ENCODE measurements at places on chromosomes 2 and 18.

DNA sequence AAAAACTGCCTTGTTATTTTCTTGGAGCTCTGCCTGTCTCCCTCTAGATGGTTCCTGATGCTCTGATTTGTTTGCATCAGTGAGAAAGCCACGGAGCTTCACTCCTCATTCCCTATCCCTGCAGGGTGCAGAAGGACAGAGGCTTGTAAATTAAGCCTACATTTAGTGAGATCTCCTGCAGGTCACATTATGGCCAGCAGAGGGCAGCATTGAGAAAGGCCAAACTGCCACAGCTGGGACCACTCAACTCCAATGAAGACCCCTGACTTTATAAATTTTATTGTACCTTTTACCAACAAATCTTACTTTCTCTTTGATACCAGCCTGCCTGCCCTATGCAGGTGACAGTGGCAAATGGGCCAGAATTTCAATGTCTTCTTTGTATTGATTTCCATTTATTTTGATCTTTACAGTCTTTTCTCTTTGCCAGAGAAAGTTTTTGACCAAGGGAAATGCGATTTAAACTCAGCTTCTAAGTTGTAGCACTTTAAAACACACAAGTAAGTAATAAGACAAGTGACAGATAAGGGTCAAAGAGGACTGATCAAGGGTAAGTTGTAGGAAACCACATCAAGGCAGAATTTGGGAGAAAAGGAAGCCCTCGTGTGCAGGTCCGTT, 1029.1 kb upstream of the KLHL29 start:
- DNase-seq = peak; percentile 82

- peak; percentile 75 for DNase-seq
Measured at GRCh38 chr18:25350489-25351251, 1.3 kb downstream of the ZNF521 start.

GRCh38 chr2:53114582-53114981, 653.0 kb upstream of the CHAC2 start:
- no peak for DNase-seq

DNA sequence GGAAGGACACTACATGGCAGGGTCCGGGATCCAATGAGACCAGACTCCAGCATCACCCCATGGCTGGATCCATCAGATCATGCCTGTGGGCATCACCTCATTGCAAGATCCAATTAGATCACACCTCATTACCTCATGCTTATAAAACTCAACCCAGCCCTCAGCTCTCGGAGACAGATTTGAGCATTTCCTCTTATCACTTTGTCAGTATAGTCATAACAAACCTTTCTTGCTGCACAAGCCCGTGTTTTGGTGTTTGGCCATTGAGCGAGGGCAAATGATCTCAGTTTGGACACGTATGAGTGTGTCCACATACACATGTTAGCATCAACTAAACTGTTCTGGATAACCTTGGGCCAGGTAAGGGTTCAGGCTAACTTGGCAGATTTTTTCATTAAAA, 58.8 kb downstream of the CCDC195 start:
- DNase-seq = no peak

- no peak for DNase-seq
Measured at GRCh38 chr2:238387332-238387731, 39.4 kb upstream of the ASB1 start.

DNA sequence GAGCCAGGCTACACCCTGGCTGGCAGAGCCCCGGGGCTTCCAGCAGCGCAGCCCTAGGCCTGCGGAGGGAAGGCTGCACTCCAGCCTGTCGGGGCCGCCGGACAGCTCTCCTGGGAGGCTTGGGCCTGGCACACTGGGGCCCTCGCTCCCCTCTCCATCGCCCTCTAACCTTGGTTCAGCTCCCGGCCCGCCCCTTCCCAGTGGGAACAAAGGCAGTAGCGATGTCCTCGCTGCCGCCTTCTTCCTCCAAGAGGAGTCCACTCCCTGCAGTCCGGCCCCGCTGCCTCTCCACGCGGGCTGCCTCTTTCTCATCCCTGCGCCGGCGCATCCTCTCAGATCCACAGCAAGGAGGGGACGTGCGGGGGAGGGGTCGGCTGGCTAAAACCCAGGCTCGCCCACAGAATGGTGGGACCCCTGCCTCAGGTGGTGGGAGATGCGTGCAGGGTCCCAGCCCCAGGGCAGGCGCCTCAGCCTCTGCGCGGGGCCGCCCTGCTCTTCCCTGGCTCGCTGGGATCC, 138.1 kb downstream of the TWIST2 start:
- no peak for DNase-seq

DNA sequence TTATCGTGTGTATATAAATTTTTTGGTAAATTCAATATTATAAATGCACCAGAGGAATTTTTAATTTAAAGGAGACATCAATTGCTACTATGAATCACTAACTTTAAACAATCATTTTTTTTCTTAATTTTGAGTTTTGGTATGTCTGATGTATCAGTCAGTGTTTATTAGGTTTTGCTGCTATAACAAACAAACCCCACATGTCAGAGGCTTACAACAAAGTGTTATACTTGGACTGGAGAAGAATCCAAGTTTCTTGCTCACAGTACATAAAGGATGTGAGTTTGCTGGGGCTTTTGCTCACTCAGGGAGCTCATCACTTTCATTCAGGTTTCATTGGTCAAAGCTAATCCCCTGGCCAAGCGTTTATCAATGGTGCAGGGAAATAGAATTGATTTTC, 81.8 kb downstream of the VWC2L start:
- no peak for DNase-seq

Data from suprapubic skin (tissue), 4 donors.